D721Med (cell line): ENCODE measurements at places on chromosomes 11 and 22.

GRCh38 chr22:30733181-30733631, 38.5 kb downstream of the OSBP2 start:
- DNase-seq: no peak

GRCh38 chr22:50531546-50531961, 1.7 kb upstream of the TYMP start:
- no peak for DNase-seq

DNA sequence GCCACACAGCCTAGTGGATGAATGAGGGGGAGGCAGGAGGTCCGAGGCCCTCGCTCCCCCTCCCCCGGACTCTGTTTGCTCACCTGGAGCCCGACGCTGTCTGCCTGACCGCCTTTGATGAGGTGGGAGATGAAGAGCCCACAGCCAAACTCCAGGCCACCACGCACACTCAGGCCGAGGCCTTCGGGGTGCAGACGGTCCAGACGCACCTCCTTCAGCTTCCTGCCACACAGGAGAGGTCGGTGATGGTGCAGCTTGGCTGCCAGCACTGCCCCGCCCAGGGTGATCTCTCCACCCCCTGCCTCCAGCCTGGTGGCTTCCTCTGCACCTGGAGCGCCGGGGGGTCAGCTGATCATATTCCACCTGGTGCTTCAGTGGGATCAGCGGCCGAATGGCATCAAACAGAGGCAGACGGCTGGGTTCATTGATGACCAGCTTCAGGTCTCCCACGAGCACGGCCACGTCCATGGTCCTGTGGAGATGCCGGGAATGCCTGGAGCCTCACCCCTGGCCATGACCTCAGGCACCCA, 13.1 kb downstream of the USH1C start:
- DNase-seq: no peak

DNA sequence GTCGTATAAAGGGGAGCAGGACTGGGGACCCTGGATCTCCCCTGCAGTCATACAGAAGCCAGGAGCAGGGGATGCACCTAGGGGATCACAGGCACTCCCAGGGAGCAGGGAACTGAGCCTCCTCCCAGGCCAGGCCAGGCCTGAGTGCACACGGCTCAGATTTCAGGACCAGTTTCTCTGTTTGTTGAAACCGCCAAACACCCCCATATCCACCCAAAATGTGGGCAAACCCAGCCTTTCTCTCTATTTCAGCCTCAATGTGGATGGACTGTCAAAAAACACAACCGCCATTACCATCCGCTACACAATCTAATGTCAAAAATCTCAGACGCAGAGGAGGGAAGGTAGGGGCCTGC, 17.5 kb downstream of the MN1 start:
- DNase-seq: no peak

DNA sequence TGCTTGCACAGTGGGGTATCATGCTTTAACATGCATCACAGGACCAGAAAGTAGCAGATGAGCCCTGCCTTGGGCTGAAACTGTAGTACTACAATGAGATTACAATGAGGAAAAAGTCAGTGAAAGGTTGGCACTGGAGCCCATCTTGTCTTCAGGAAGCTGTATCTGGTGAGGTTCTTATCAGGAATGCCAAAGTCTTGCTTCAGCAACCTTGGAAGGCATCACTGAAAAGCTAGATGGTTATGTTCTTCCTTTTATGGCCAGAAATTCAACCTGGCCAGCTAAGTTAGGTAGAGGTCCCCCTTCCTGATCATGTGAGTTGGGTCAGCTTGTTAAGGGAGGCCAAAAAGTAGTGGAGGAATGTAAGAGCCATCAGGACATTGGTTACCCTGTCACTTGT, 254.0 kb upstream of the FAT3 start:
- no peak for DNase-seq

DNA sequence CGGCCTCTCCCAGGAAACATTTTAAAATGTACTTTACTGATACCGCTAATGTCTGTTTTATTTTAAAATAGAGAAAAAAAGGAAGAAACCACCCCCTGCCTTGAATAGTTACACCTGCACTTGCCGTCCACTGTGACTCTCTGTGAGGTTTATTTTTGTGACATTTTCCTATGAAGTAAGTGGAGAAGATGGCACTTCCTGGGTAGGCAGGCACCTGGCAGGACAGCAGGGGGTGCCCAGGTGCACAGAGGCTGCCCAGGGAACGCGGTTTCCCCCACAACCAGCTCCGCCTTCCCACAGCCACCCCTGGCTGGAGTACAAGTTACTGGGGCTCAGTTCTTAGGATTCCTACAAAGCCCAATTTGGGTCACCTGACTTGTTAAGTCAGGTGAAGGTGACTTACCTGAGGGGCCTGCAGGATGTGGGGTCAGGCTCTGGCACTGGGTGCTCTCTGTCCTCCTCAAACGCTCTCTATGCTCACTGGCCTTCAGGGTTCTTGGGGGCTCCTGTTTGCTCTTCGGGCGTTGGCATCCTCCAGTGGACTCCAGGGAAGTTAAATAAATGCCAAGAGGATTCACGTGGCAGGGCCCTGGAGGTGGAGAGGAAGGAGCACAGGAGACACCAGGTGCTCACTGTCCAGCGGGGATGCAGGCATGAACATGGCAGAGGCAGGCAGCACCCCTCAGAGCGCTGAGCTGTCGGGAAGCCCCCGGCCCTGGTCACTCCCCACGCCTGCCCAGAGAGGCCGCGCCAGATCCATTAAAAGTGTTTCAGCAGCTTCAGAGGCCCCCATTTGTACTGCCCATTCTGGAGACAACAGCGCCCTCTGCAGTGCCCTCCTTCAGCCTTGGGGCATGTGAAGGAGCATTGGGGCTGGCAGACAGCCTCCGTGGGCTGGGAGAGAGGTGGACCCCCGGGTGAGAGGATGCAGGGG, 1021.2 kb downstream of the TBC1D22A start:
- DNase-seq: no peak

DNA sequence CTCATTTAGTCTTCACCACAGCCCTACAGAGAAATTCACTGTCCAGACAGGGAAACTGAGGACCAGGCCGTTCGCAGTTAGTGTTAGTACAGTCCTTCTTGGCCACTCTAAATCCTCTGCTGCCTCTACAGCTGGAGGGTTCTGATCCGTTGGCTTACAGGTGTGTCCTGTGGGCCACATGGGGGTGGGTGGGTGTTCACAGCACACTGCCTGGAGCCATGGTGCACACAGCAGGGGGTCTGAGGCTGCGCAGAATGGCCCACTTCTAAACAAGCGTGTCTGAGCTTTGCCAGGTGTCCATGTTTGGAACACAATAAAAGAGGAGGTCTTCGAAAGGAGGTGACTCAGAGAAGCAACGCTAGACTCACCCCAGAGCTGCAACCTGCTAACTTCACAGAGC, 249.0 kb downstream of the ST3GAL4 start:
- DNase-seq: no peak

DNA sequence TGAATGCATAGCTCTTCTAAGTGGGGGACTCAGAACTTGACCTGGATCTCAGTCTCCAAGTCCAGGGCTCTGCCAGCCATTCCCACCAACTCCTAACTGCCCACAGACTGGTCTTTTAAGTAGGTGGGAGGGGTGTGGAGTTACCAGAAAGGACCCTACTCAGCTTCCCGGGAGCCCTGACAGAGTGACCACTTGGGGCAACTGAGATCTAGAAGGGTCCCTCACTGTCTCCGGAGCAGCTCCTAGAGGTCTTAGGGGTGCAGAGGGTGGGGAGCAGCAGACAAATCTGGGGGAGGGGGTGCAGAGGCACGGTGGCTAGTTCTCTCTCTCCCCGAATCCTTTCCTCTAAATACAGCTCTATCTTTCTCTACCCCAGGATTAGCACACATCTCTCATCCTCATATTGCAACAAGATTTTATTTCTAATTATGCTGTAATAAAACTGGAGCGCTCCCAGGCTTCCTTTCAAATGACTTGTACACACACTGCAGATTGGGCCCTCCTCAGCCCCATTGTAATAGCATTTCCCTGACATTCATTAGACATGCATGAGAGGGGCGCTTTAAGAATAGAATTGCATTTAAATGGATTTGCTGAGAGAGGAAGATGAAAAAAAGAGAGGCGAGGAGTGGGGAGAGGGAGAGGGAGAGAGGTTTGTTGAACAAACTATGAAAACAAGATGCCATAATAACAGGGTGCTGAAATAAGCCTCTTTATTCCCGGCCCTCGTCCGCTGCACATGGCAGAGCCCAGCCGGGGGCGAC, 219.0 kb downstream of the CEP164 start:
- no peak for DNase-seq

- no peak for DNase-seq
Observed at GRCh38 chr11:99422581-99423427, 402.1 kb downstream of the CNTN5 start.

GRCh38 chr11:48172818-48173609, 43.6 kb upstream of the OR4B1 start:
- DNase-seq: peak; percentile 54

DNA sequence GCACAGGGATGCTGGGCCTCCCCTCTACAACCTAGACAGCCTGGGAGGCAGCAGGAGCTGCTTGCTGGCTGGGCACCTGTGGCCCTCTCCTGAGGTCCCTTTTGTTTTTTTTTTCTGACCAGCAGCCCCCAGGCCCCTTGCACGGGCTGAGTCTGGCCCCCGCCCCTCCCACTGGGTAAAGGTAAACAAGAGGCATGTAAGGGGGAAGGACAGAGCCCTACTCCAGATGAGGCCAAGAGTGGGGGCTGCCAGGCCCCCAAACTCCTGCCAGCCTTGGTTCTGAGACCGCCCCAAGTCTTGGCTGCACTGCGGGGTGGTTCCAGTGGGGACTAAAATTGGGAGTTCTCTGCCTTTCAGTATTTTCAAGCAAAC, 9.2 kb downstream of the PLXNB2 start:
- no peak for DNase-seq

DNA sequence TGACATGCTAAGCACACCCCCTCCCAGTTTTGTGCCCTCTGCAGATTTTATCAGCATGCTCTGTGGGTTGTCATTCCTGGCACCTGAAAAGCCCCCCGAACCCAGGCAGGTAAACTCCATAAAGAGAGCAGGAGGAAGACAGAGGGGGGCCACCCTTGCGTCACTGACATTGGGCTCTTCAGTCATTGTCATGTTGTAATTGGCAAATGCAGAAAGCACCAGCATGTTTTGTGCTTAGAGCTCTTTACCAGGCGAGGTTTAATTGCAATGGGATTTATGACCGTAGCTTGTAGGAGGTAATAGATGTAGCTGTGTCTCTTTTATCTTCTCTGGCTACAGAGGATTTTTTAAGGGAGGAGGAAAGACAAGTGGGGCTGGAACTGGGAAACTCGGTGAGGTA, 201.7 kb downstream of the GRIK4 start:
- DNase-seq: no peak

DNA sequence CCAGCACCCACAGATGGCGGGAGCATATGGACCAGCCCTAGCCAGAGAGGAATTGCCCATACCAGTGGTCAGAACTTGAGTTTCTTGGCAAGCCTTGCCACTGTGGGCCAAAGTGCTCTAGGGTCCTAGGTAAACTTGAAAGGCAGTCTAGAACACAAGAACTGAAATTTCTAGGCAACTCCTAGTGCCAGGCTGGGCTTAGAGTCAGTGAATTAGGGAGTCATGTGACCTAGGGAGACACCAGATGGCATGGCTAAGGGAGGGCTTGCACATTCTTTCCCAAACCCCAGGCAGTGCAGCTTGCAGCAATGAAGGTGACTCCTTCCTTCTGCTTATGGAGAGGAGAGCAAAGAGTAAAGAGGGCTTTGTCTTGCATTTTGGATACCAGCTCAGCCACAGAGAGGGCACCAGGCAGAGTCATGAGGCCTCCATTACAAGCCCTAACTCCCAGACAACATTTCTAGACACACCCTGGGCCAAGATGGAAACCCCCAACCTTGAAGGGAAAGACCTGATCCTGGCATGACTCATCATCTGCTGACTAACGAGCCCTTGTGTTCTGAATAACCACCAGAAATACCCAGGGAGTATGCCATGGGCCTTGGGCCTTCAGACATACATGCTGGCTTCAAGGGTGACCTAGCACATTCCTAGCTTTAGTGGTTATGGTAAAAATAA, 19.2 kb upstream of the OR56A3 start:
- DNase-seq: no peak

DNA sequence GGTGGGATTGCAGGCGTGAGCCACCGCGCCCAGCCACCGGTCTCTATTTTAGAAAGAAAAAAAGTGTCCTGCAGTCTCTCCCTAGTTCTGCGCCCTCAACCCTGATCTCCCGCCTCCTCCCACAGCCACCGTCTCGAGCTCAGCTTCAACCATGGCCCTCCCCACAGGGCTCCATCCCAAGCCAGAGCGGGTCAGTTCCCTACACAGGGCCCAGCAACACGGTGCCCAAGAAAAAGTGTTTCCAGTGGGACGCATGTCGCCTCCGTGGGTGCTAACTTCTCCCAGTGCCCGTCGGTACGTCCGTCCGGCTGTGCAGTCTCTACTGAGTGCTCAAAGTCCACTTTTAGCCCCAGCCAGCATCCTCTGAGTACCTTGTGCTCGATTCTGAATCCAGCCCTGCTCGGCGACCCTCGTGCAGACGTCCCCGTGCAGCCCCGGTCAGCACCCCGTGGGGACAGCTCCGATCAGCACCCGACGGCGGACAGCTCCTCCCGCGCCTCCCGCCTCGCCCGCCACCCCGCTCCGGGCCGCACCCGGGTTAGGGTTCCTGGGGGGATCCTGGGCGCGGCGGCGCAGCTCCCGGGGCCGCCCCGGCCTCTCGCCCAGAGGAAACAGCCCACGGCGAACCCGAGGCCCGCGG, 657 bp upstream of the MAPK8IP2 start:
- no peak for DNase-seq

DNA sequence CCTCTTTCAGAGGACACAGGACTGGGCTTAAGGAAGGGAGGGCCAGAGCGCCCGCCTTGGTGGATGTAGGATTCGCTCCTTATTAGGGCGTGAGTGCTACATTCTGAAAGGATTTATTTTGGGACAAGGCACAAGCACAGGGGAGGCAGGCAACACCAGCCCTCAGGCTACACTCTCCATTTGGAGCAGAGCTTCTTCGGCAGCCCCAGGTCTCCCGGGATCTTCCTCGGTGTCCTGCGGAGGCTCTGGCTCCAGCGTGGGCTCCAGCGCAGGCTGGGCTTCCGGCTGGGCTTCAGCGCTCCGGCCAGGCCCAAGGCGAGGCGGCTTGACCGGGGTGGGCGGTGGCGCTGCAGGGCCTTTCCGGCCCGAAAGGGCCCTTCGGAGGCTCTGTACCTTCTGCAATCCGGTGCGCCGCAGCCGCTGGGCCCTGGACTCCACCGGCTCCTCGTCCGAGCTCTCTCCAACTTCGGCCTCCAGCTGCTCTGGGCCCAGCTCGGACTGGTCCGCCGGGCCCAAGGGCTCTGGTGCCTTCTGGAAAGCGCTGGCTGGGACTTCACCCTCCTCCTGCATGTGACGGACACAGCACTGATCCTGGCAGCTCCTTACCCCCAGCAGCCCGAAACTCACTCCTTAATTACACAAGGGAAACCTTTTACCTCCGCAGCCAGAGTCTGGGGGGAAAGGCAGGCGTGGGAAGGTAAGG, 1.1 kb downstream of the CAVIN3 start:
- DNase-seq: no peak

- peak; percentile 10 for DNase-seq
Observed at GRCh38 chr11:1226986-1227550, 4.2 kb downstream of the MUC5B start.

DNA sequence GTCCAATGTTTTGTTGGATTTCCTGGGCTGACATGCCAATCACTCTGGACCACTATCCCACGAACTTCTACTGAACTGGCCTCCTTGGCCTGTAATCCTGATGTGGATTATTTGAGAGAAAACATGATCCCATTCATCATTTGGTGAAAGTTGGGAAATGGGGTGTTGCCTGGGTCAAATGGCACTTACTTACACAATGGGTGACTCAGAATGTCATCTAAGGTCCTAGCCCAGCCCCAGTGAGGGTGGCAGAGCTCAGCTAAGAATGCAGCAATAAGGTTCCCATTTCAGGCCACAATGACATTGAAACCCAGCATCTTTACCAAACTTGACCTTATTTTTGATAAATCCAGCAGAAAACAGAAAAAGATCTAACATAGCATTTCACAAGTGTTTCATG, 8.0 kb upstream of the DSCAML1 start:
- DNase-seq: no peak

GRCh38 chr11:839875-840617, 2.3 kb downstream of the POLR2L start:
- DNase-seq: no peak
